ENCODE measurements at places on chromosomes 5 and 9.

- peak; percentile 38 for DNase-seq
Measured at GRCh38 chr5:98309785-98310598, 463.5 kb upstream of the RGMB start.

DNA sequence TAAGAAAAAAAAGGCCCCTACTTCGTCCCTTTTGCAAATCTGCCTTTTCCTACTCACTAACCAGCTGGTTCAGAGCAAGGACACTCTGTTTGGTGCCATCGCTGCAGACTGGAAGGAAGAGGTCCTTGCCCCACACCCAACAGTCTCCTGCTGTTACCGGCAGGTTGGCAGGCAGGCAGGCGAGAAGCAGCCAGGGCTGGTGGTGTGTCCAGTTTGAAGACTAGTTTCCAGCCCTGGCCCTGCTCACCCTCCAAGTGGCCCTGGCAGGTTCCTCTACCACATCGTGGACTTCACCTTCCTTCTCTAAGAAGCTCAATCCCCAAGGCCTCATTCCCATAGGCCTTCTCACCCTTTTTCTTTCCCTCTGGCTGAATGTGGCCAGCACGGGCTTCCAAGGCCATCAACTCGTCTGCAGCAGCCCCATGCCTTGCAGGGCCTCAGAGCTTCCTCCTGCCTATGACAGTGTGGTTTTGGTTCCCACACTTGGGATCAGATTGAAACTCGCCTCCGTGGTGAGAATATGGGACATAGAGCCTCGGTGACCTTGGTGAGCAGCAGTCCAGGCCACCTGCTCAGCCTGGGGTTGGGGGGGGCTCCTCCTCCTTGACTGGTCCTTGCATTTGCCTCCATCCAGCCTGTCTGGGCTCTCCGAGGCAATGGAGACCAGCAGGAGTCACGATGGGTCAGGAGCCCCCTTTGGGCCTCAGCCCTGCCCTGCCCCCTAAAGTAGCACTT lies 22.9 kb downstream of the TGFBI start:
- DNase-seq, result no peak

DNA sequence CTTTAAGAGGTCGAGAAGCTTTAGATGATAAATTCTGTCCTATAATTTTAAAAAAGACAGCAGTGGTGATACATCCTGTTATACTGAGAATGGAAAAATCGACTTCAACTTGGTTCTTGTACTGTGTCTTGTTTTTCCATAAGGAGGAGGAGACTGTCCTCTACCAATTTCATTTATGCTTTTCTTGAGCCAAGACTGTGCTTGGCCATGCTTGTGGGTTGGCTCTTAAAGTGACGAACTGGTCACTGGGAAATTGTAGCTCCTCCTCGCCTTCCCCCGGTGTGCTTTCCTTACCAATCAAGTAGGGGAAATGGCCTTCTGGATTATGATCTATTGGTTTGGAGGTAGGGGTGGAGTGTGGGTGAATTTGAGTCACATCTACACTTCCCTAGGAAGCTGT lies 67.1 kb upstream of the HSPB3 start:
- DNase-seq, result no peak

DNA sequence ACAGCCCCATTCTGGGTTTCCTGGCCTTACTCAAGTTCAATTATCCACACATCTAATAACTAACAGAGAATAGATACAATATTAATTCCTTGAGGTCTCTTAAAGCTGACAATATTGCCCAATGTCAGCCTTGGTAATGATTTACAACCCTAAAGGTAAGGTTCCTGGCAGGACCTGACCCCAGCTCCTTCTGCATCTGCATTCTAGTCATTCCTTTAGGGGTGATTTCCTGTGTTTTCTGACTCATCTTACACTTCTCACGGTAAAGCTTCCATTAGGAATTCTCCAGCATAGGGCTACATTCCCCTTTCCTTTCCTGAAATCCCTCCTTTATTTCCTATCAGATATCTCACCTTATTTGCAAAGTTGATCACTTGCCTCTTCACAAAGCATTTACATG lies 9.3 kb downstream of the HAVCR1 start:
- DNase-seq, result no peak

DNA sequence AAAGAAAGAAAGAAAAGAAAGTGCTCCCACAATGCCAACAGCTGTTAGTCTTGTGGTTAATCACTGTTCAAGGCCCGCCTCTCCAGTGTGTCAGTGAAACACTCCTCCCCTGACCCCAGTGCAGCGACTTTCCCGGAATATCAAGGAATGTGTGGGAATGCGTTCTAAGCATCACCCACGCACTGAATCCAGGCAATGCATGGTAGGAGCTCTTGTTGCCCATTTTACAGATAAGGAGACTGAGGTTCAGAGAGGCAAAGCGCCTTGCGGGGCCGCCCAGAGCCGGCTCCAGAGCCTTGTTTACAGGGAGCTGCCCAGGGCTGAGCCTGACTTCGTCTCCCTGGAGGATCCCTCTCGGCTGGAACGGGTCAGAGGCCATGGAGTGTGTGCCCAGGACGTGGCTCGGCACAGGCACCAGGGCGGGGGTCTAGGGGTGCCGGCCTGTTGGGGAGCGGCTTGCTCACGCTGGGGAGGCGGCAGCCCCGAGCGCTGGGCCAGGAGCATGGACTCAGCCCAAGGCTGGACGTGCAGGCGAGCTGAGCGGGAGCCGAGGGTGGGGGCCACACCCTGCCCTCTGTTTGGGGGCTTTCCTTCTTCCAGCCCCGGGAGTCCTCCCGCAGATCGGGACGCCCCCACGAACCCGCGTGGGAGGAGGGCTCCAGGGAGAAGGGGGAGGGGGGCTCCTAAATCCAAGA lies 823 bp downstream of the ST6GALNAC6 start:
- no peak for DNase-seq

GRCh38 chr5:134145779-134146581 lies 30.8 kb downstream of the SKP1 start:
- peak; percentile 83 for DNase-seq

GRCh38 chr9:112408819-112409218 lies 28.9 kb downstream of the HSDL2 start:
- no peak for DNase-seq

GRCh38 chr5:121377461-121377860 lies 474.2 kb upstream of the FTMT start:
- DNase-seq, result no peak

DNA sequence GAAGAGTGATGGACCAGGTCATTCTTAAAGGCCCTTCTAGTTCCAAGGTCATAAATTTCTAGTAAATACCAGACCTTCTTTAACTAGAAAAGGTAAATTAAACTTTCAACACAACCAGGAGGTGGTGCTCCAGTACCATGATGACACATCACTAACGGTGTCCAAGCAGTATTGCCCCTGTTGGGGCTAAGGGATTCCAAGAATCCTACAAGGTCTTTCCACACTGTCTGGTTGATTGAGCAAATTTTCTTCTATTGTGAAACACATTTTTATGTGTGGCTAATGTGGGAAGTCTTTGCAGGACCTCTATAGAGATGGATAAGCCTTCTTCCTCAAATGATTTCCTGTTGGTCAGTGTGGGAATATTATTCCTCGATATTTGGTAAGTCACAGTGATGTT lies 459.6 kb upstream of the PAPPA start:
- peak; percentile 23 for DNase-seq

DNA sequence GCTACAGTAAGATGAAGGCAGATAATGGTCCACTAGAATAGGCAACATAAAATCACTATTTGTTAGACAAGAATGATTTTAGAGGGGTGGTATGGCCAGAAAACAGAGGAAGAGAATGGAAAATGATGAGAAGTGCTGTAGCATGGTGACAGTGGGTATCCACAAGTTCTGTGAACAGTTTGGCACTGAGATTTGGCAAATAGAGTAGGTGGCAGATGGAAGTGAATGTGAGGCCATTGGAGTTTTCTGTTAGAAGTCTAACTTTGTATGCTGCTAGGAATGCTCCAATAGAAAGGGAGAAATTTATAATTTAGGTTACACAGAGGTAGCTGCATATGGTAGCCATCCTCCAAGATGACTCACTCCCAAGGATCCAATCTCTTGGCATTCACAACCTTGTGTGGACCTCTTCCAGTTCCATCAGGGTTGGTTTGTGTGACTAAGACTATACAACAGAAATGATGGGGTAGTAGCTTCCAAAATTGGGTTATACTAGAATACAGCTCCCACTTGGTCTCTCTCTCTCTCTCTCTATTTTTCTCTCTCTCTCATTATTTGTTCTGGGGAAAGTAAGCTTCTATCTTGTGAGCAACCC lies 646.9 kb upstream of the ZNF608 start:
- DNase-seq, result no peak

- no peak for DNase-seq
Measured at GRCh38 chr5:78979909-78980308, 5.2 kb downstream of the ARSB start.

DNA sequence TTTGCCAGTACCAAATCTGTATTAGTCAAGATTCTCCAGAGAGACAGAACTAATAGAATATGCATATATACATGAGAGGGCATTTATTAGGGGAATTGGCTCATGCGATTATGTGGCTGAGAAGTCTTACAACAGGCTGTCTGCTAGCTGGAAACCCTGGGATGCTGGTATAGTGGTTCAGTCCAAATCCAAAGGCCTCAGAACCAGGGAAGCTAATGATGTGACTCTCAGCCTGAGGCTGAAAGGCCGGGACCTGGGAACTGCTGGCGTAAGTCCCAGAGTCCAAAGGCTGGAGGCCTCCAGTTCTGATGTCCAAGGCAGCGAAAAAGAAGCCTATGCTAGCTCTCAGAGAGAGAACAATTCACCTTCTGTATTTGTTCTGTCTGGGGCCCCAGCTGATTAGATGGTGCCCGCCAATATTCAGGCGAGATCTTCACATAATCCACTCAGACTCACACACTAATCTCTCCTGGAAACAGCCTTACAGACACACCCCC lies 84.1 kb downstream of the KIAA1958 start:
- no peak for DNase-seq

GRCh38 chr9:135300346-135301141 lies 179.0 kb upstream of the PPP1R26 start:
- DNase-seq, result no peak

GRCh38 chr5:56950626-56951125 lies 1.2 kb downstream of the MIER3 start:
- peak; percentile 57 for DNase-seq

DNA sequence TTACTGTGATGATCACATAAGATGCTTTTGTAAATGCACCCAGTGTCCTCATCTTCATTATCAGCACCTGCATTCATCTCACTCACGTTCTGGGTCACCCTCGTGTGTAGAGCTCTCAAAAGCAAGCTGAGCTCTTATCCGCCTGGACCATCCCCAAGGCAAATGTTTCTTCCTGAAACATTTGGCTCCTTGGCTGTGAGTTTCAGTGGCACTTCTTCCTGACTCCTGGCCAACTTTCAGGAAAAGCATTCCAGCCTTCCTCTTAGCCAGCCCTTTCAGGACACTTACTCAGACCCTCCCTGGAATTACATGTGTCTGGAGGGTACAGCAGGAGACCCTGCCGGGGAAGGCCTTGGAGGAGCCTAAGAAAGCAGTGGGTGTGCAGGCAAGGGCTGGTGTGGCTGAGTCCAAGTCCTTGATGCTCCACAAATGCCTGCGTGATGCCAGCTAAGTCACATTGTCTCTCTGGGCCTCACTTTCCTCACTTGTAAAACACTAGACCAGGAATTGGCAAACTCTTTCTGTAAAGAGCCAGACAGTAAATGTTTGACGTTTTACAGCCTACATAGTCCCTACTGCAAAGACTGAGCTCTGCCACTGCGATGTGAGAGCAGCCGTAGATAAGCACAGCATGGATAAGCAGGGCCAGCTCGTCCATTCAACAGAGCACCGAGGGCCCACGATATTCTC lies 72.1 kb downstream of the PDE6A start:
- DNase-seq, result no peak

All from endothelial cell (in vitro differentiated cells).